SK-N-SH (cell line): ENCODE measurements at places on chromosomes 11 and 22. TPM values are rescaled to one million over a fixed set of nuclear protein-coding genes. Genes with fewer than 3 reads are reported as not detected.
A peak's percentile ranks its signal among the peaks of the same experiment; 100 is the strongest.

- DNase-seq, result peak; percentile 96
Observed at GRCh38 chr11:46381048-46381818, at the start of gene MDK. MDK (plus strand) TSS chr11:46381669; CDS start chr11:46382058, 389 bp downstream.

DNA sequence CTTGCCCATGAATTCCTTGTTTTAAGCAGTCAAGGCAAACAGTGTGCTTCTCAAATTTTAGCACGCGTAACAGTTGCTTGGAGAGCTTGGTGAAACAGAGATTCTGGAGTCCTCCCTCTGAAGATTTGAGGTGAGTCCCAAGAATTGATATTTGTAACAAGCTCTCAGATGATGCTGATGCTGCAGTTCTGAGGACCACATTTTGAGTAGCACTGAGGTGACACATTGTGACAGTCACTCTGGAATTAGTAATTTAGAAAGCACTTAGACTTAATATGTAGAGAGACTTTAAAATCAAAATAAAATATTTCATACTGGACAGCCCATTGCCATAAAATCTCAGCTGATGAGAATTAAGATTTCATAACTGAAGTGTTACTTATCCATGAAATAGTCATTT lies 38.5 kb downstream of the DNAJC24 start:
- DNase-seq, result no peak

GRCh38 chr11:86175626-86176025 lies 68.9 kb upstream of the EED start:
- DNase-seq, result no peak

DNA sequence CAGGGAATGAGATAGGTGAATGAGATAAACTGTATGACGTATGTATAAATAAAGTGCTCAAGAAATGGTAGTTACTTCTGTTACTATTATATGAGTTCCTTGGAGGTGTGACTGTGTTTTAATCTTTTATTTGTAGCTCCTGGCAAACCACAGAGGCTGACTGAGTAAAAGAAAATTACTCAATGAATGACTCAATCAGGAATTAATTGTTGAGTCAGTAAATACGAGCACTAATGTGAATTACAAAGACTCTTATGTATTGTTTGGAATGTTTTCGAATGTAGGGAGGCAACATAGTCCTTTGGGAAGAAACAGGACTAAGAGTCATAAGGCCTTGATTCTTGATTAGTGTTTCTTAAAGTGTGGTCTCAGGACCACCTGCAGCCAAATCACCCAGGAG lies 51.1 kb upstream of the BLID start:
- DNase-seq, result no peak

Gene EFCAB6
- 0.41 and 0.46 TPM in 2 replicates for polyA plus RNA-seq

Gene CD6
- polyA plus RNA-seq, result not detected in 2 replicates

Gene PRR5L
- polyA plus RNA-seq, result 0.29 and 0.46 TPM in 2 replicates

Gene AP5B1
- 3.8 and 4.6 TPM in 2 replicates for polyA plus RNA-seq

Gene POU2AF2
- 0.06 and 0.15 TPM in 2 replicates for polyA plus RNA-seq
